ENCODE measurements at places on chromosomes 3 and 15. TPM values are rescaled to one million over a fixed set of nuclear protein-coding genes. Genes with fewer than 3 reads are reported as not detected.

DNA sequence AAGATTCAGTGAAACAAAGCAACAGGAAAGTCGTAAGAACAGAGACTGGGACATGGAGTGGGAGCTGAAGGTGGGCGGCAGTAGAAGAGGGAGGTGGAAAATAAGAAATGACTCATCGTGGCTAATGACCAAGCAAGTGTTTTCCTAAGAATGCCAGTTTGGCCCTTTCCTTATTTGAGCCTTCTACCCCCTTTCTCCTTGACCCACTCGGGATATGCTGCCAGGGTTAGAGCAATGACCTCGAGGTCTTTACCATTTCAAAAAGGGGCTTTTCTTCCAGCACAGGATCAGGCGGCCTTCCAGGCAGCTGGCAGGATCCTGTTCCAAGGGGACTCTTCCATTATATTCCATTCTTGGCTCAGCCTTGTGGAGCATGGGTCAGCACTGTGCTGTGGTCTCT lies 241.1 kb downstream of the RYR3 start:
- DNase-seq = no peak

DNA sequence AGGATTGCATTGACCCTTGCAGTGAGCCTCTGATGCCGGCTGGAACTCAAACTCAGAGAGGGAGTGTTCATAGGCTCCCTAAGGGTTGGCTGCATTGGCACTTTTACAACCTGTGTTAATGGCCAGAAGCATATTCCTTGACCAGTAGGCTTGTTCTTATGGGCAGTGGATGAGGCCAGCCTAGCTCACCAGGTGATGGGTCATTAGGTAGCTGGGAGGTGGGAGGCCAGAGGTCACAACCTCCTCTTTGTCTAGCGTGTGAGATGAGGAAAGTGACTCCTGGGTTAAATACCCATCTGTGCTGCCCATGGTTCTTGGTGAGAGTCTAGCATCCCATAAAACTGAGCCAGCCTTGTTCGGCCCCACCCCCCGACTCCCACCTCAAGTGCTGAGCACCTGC lies 275.7 kb upstream of the CTNNB1 start:
- no peak for DNase-seq

DNA sequence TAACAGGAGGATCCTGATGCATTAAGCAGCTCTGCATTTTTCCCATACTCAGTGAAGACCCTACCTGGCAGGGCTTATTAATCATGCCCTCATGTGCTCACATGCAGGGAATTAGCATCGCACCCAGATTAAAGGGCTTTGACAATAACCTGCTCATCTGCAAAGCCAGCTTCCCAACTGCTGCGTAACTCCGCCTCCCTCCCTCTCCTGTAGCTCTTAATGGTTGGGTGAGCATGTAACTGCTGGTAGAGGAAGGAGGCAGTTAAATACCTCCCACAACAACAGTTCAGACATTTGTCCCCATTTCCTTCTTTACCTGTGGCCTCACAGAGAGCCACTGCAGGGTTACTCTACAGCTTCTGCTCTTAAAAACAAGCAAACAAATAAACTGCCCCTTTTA lies 203.6 kb upstream of the WNT5A start:
- no peak for DNase-seq

- DNase-seq = no peak
Observed at GRCh38 chr3:69772152-69772867, 33.0 kb downstream of the MITF start.

GRCh38 chr3:79392479-79392878 lies 375.3 kb downstream of the ROBO1 start:
- DNase-seq = no peak

- no peak for DNase-seq
Observed at GRCh38 chr3:52216585-52217408, 8.6 kb downstream of the TLR9 start.

The DOCK3 gene
- 0.02 TPM for total RNA-seq

The ELL3 gene
- total RNA-seq = 0.80 TPM

The SLC22A14 gene
- not detected for total RNA-seq
